CD8-positive, alpha-beta memory T cell (primary cell): ENCODE measurements at places on chromosomes 13 and 19. TPM values are rescaled to one million over a fixed set of nuclear protein-coding genes. Genes with fewer than 3 reads are reported as not detected.

DNA sequence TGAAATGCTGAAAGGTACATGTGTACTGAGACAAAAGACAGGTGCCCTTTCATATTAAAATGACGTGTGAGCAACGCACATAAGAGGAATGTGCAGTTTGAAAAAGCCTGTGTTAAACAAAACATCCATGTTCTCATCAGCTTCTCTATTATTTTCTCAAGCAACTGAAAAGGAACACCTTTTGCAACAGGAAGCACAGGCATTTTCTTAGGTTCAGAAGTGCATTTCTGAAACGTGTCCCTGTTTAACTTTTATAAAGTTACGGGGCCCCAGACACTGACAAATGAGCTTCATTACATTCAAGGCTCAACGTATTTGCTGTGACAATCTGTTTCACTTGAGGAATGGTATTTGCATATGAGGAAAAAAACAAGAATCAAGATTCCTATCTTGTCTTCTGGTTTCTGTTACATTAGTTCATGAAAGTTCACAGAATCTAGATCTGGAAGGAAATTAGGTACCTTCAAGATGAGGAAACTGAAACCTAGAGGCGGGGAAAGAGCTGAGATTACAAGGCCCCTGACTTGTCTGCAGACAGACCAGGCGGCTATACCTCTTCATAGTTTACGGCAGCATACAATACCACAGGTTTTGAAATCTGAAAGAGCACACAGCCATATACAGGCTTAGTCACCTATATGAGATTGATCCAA lies 431.7 kb downstream of the KLF12 start:
- H3K27me3 ChIP-seq = no peaks in the 10 kb centered on the region
- peaks cover 11% of the 10 kb centered on the region for H3K36me3 ChIP-seq
- no peak overlapping the region for H3K27ac ChIP-seq
- H3K4me3 ChIP-seq = peak overlapping the region; percentile 3
- peaks cover 28% of the 10 kb centered on the region for H3K4me1 ChIP-seq

DNA sequence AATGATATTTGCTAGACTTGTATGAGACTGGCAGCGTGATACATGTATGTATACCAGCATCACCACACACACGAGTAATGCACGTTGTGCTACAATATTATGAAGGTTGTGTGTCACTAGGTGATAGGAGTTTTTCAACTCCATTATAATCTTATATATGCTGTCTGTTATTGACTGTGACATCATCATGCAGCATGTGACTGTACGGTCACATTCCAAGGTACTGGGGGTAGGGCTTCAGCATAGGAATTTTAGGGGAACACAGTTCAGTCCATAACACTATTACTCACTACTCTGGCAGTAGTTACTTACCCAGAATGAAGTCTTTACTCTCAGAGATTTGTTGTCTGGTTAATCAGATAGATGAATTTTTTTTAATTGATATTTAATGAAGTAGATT lies 91.1 kb downstream of the CDK8 start:
- no peak overlapping the region for H3K4me3 ChIP-seq
- H3K4me1 ChIP-seq = no peaks in the 10 kb centered on the region
- no peak overlapping the region for H3K27ac ChIP-seq
- DNase-seq = no peak
- H3K27me3 ChIP-seq = no peaks in the 10 kb centered on the region

DNA sequence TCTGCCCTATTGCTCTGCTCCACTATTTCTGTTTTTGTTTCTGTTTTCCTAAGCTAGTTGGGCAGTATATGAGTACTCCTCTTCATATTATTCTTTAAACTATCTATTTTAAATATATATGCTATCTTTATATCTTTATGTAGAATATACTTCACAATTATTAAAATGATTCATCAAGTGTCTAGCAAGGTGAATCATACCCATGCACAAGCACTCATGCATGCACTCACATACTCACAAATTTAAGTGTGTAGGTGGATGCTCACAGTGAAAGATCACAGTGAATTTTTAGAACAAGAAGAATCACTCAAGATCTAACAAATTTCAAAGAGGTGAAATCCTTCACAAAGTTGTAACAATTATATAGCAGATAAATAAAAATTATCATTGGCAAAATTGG lies 435.6 kb upstream of the SLITRK5 start:
- H3K4me1 ChIP-seq = no peaks in the 10 kb centered on the region
- H3K27ac ChIP-seq = no peak overlapping the region
- H3K36me3 ChIP-seq = no peaks in the 10 kb centered on the region
- H3K27me3 ChIP-seq = no peaks in the 10 kb centered on the region
- no peak for DNase-seq
- H3K4me3 ChIP-seq = no peak overlapping the region

The CBARP gene
- total RNA-seq = 0.22 TPM

The WDR88 gene
- not detected for total RNA-seq

- H3K4me3 ChIP-seq = no peak overlapping the region
- peaks cover 7% of the 10 kb centered on the region for H3K4me1 ChIP-seq
- no peaks in the 10 kb centered on the region for H3K36me3 ChIP-seq
- no peak for DNase-seq
- H3K27ac ChIP-seq = no peak overlapping the region
These were observed 69.5 kb upstream of the MCF2L start for GRCh38 chr13:112899281-112900225.

DNA sequence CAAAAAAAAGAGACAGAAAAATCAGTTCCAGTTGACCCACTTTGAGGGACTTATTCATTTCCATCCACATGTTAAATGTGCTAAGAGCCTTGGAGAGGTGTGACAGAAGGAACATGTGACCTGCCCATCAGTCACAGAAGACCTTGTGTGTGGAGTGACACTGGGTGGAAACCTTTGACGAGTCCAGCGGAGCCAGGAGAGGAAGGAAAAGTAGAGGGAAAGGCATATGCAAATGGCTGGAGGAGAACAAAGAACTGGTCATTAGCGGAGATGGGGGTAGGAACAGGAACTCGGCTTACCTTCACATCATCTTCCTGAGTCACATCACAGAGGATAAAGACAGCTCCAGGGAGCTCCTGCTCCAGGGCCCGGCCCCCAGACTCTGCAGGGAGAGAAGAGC lies 2.3 kb downstream of the HSD17B14 start:
- no peak overlapping the region for H3K27ac ChIP-seq
- H3K4me1 ChIP-seq = peaks cover 23% of the 10 kb centered on the region
- no peaks in the 10 kb centered on the region for H3K36me3 ChIP-seq
- DNase-seq = no peak
- no peak overlapping the region for H3K4me3 ChIP-seq

- no peaks in the 10 kb centered on the region for H3K27me3 ChIP-seq
- no peak for DNase-seq
- no peak overlapping the region for H3K4me3 ChIP-seq
- H3K4me1 ChIP-seq = no peaks in the 10 kb centered on the region
- no peaks in the 10 kb centered on the region for H3K36me3 ChIP-seq
These were observed 1465.5 kb downstream of the SLITRK5 start for GRCh38 chr13:89136678-89137077.

The BSPH1 gene
- not detected for total RNA-seq

DNA sequence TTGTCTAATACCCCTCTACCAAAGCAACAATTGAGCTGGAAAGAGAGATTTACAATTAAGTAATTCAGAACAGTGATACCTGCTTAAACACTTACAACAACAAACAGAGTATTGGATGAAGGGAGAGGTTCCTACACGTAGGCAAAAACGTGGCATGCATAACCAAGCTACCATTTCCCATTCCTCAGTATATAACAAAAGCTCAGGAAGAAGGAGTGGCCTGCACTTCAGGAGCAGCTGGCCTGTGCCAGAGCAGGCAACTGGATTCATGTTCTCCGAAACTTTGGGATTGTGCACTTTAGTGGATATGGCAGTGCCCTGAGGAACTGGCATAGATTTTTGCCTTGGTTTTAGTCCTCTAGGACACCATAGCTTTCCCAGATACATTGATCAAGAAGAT lies 630.2 kb upstream of the PCDH9 start:
- no peaks in the 10 kb centered on the region for H3K36me3 ChIP-seq
- H3K4me3 ChIP-seq = no peak overlapping the region
- no peak overlapping the region for H3K27ac ChIP-seq

The KLF1 gene
- total RNA-seq = 0.90 TPM

DNA sequence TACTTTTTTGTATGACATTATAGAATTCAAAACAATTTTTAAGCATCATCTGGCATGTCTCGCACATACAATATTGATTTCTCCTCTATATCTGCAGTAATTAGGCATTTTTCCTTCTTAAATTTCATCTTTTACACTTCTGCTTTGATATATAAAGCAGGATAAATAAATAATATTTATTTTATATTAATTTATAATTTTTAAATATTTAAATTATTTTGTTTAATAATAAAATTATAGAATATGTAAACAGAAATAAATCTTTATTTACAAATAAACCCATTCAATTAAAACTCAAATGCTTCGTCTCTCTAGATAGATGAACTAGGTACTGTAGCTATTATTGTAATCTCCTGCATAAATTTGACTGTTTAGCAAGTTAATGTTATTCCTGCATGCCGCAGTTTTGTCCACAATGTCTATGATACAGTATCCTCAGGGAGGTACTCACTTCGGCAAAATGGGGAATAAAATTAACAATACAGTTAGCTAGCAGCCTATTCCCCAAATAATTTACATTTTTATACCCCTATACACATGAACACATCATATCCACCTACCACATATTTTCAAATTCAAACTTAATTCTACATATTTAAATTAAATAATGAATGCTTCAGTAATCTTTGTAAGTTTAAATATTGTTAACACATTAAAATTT lies 473.6 kb upstream of the SLC10A2 start:
- DNase-seq = no peak
- no peaks in the 10 kb centered on the region for H3K4me1 ChIP-seq
- H3K36me3 ChIP-seq = no peaks in the 10 kb centered on the region

The NAPSA gene
- 19.7 TPM for total RNA-seq

GRCh38 chr19:51365211-51365964 lies 800 bp downstream of the ETFB start:
- peak overlapping the region; percentile 97 for H3K4me3 ChIP-seq
- H3K4me1 ChIP-seq = peaks cover 32% of the 10 kb centered on the region
- H3K27me3 ChIP-seq = no peaks in the 10 kb centered on the region
- no peaks in the 10 kb centered on the region for H3K36me3 ChIP-seq

GRCh38 chr13:99288089-99288488 lies 19.1 kb downstream of the GPR183 start:
- peaks cover 20% of the 10 kb centered on the region for H3K36me3 ChIP-seq
- H3K4me3 ChIP-seq = no peak overlapping the region
- H3K27me3 ChIP-seq = no peaks in the 10 kb centered on the region
- H3K4me1 ChIP-seq = peaks cover 88% of the 10 kb centered on the region

The ZNF729 gene
- total RNA-seq = not detected

- no peaks in the 10 kb centered on the region for H3K36me3 ChIP-seq
- peaks cover 35% of the 10 kb centered on the region for H3K4me1 ChIP-seq
- no peak overlapping the region for H3K27ac ChIP-seq
- no peak overlapping the region for H3K4me3 ChIP-seq
- no peaks in the 10 kb centered on the region for H3K27me3 ChIP-seq
These were observed 3.5 kb downstream of the IRS2 start for GRCh38 chr13:109782823-109783431.

DNA sequence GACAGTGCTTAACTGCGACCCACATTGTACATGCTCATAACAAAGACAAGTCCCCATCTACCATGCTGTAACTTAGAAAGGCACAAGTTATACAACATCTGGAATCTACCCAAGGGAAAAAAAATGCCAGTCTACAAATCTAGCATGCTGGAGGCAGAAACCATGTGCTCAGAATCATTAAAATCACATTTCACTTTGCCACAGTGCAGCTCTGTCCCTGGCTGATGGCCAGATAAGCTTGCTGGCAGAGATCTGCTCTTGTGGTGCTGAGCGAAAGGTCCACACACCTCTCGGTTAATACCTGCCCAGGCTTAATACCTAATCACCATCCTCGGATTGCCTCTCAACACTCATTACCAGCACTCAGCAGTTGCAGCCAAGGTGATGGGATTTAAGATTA lies 74.1 kb upstream of the UQCRFS1 start:
- H3K4me1 ChIP-seq = no peaks in the 10 kb centered on the region
- peaks cover 5% of the 10 kb centered on the region for H3K27me3 ChIP-seq
- H3K27ac ChIP-seq = no peak overlapping the region
- DNase-seq = no peak
- no peaks in the 10 kb centered on the region for H3K36me3 ChIP-seq

DNA sequence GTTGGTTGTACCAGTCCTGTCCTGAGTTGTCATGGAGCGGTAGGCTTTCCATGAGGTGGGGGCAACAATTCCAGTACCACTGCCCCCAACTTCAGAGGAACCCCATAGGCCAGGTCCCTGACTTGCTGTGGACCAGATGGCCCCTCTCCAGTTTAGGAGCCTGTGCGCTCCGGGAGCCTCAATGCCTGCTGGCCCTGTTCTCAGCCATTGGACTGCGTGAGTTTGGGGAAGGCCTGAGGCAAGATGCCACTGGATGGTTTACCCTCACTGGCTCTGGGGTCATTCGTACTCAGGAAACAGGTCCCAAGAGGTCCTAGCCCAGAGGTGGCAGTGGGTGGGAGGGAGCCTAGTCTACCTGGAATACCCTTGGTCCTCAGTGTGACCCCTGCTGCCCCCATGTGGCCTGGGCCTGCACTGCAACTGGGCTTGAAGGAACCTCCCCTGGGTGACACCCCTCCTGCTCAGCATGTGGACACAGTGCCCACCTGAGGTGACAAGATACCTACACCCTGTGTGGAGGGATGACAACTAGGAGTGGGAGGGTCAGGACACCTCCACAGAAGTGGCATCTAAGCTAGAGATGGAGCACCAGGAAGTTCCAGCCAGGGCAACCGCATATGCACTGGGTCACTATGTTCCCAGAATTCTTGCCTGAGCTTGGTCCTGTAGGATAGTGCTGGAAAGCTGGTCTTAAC lies 6.0 kb upstream of the PRR19 start:
- no peaks in the 10 kb centered on the region for H3K36me3 ChIP-seq
- H3K27me3 ChIP-seq = no peaks in the 10 kb centered on the region
- H3K27ac ChIP-seq = no peak overlapping the region
- H3K4me3 ChIP-seq = no peak overlapping the region
- H3K4me1 ChIP-seq = no peaks in the 10 kb centered on the region
- peak; percentile 87 for DNase-seq

- H3K36me3 ChIP-seq = no peaks in the 10 kb centered on the region
- no peak overlapping the region for H3K4me3 ChIP-seq
- H3K27me3 ChIP-seq = peaks cover 28% of the 10 kb centered on the region
- no peak for DNase-seq
These were observed 14.7 kb downstream of the CDX2 start for GRCh38 chr13:27954406-27954851.

GRCh38 chr13:34523406-34523805 lies 418.7 kb upstream of the NBEA start:
- no peaks in the 10 kb centered on the region for H3K27me3 ChIP-seq
- no peak overlapping the region for H3K27ac ChIP-seq
- no peak for DNase-seq
- H3K36me3 ChIP-seq = no peaks in the 10 kb centered on the region
- H3K4me3 ChIP-seq = no peak overlapping the region

The URAD gene
- total RNA-seq = not detected

The LRG1 gene
- total RNA-seq = not detected

- H3K36me3 ChIP-seq = no peaks in the 10 kb centered on the region
- DNase-seq = no peak
- no peak overlapping the region for H3K27ac ChIP-seq
- H3K4me1 ChIP-seq = no peaks in the 10 kb centered on the region
These were observed 53.1 kb upstream of the CYSLTR2 start for GRCh38 chr13:48600374-48601364.

The ERICH6B gene
- not detected for total RNA-seq
